ENCODE measurements at places on chromosomes 5 and 9.

DNA sequence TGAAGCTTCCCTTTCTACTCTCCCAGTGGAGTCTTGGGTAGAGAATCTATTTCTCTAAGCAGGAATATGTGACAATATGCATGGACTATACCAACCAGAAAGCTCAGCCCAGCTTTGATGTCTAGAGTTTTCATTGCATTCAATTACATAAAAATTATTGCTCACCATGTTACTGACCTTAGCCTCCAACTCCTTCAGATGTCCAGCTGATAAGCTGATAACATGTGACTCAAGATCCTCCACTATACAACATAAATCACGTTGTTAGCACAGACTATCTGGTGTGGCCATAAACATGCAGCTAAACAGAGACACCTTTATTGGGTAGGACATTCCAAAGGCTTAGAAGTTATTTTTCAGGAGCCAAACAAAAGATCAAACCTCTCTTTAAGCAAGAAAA is 1168.2 kb downstream of the CDH12 start:
- DNase-seq, result no peak

DNA sequence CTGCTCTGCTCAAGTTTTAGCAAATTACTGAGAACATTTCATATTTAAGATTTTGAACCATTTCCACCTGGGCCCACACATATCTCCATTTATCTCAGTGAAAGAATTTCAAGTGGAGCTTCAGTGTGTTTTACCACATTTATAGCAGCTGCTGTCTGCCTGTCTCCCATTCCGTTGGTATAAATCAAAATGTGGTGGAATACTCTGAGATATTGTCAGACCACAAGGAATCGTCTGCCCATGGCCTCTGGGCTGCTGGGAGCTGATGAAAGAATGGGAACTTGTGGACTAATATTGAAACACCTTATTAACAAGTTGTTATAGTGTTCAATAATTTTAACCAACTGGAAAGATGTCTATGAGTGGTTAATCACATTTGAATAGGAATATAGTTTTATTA is 33.3 kb downstream of the MAST4 start:
- no peak for DNase-seq

GRCh38 chr9:129140397-129141065 is 29.3 kb downstream of the PTPA start:
- DNase-seq, result peak; percentile 69

- DNase-seq, result peak; percentile 98
Observed at GRCh38 chr5:113489299-113489698, 1.0 kb upstream of the MCC start.

DNA sequence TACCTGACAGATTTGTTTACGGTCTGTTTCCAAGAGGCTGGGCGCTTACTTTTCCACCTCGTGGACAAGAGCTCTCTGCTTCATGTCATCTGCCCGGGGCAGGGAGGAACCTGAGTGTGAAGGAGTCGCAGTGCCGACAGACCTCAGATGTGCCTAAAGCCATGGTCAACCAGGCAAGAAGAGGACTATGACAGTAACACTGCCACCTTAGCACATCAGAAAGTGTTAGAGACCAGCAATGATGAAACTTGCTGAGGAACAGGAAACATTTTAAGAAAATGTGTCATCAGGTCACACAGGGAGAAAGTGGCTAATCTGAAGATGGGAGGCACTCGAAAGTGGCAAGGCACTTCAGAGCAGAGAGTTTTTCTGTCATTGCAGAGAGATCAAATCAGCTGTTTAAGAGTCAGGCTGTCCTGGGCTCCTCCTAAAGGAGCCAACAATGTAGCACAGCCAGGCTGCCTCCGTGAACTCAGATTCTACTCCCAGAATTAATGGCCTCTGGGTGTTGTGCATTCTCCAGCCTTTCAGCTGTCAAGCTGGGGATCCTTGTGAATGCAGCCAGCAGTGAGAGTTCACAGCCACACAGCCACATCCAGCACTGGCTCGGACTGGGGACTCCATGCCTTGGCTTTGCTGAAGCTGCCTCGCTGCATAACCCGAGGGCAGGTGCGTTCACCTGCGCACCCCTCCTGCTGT is 94.6 kb downstream of the RAPGEF1 start:
- no peak for DNase-seq

- DNase-seq, result no peak
Observed at GRCh38 chr9:108553111-108553635, 302.6 kb downstream of the ACTL7B start.

GRCh38 chr5:112647428-112647827 is 90.3 kb upstream of the APC start:
- DNase-seq, result no peak

GRCh38 chr9:114000671-114001409 is 77.3 kb downstream of the AMBP start:
- no peak for DNase-seq

GRCh38 chr5:126912616-126913200 is 117.7 kb downstream of the MARCHF3 start:
- DNase-seq, result no peak

DNA sequence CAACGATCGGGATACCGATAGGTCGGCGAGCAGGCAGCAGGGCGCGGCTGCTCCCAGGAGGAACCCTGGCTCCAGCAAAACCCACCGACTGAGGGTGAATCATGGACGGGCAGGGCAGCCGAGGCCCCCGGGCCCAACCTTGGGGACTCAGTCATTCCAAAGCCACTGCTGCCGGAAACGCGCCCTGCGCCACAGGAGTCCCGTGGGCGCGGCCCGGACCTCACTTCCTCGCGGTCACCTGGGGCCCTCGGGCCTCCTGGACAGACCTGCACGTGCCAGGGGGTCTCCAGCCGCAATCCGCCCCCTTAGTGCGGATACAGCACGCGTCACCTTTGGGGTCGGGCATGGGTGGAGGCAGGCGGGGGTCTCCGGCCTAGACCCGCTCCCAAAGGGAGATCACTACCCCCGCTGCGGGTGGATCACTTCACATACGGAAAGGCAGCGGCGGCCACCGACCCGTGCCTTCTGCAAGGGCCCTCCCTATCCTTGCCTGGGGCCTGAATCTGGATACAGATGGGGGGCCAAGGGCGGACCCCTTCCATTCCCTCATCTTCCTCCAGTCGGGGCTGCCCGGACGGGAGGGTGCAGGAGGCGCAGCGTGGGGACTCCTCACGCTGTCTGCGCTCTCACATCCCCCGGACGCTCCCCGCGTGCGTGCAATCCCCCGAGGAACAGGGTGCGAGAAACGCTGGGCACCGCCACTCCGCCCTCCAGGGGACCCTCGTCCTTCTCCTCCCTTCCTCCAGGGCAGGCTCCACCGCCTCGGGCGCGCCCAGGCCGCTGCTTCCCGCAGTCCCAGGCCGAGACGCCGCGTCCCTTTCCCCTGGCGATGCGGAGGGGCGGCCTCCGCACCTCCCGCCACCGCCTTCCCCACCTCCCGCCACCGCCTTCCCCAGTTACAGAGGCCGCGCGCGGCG is 586 bp downstream of the TXN start:
- DNase-seq, result peak; percentile 73

DNA sequence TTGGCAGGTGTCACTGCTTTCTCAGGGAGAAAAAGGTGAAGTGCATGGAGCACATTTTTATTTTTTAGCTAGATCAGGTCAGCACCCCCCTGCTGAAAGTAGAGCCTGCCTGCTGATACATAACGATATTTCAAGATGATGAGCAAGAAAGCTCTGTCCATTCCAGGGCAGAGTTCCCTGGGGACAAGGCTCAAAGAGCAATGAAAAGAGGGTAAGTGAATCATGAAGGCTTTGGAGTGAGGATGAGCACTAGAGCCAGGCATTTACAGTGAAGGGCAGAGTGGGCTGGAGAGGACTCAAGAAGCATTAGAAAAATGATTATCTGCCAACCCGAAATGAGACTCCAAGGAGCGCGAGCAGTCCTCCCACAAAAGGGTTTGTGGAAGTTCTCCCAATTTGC is 345.7 kb downstream of the TLE4 start:
- DNase-seq, result no peak

DNA sequence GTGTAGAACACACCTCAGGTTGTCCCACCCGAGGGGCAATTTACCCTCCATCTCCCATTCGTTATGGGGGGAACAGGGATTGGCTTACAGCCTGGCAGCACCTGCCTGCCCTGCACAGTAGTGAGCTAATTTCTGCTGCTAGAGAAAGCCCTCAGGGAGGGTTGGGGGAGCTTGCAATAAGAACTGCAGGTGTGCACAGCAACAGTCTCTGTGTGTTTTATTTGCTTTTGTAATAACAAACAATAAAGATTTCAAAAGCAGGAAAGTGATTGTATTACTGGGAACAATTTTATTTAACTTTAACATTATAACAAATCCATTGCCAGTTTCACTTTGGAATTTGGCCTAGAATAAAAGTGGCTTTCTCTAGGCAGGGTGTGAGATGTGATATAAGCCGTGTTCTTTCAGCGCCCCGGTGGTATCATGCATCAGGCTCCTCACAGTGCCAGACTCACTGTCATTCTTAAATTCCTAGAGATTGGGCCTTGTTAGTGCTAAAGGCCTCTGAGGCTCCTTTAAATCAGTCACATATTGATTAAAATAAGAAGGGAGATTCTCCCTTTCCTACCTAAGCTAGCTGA is 81.1 kb downstream of the RMI1 start:
- no peak for DNase-seq

GRCh38 chr9:121842612-121842978 is 191.2 kb downstream of the DAB2IP start:
- peak; percentile 57 for DNase-seq

GRCh38 chr5:83657807-83658525 is 62.7 kb downstream of the HAPLN1 start:
- DNase-seq, result no peak

- no peak for DNase-seq
Observed at GRCh38 chr5:91514400-91514799, 131.3 kb upstream of the ARRDC3 start.

- no peak for DNase-seq
Observed at GRCh38 chr9:90421786-90422185, 220.8 kb downstream of the DIRAS2 start.

- no peak for DNase-seq
Observed at GRCh38 chr5:12320331-12320730, 416.1 kb upstream of the CTNND2 start.

DNA sequence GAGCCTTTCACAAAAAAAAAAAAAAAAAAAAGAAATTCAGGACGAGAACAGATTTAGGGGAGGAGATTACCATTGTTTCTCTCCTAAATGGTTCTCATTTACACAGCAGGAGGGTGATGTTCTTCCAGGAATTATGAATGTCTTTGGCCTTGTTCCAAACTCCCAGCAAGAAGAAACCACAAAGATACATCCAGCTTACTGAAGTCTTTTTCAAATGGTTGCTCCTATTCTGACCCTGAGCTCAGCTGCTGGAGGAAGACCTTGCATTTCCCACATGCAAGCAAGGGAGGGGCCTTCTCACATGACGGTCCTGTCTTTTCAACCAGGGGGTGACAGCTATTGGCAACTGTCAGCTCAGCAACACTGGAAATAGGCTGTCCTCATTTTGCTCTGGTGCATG is 203.0 kb upstream of the VLDLR start:
- peak; percentile 80 for DNase-seq

DNA sequence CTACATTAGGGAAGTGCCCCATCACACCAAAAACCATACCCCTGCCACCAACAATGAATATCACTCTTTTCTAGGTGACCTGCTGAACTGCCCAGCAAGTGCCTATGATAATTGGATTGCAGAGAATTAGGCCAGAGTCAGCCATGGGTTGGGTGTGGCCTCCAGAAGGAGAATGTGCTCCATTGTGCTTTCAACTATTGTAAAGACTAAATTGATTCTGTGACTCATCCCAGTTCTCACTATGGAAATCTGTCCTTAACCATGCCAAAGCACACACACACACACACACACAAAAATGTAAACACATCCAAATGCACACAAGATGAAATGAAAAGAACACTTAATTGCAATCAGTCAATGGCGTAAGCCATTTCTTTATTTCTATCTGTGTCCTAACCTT is 25.7 kb downstream of the DRD1 start:
- DNase-seq, result no peak

DNA sequence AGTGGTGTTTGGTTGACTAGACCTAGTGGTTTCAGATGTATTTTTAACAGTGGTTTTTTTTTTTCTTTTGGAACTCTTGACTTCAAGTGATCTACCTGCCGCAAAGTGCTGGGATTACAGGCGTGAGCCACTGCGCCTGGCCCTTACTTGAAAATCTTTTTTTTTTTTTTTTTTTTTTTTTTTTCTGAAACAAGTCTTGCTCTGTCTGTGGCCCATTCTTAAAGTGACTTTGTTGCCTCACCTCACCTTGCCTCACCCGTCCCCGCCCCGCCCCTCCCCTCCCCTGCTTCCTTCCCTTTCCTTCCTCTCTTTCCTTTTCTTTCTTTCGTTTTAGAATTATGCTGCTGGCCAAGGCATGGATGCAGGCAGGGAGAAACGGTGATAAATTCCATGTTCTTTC is 26.0 kb downstream of the GPBP1 start:
- DNase-seq, result no peak

GRCh38 chr5:78405829-78406750 is 45.7 kb downstream of the SCAMP1 start:
- DNase-seq, result peak; percentile 34

- peak; percentile 31 for DNase-seq
Observed at GRCh38 chr5:62606878-62607277, 28.3 kb downstream of the LRRC70 start.

DNA sequence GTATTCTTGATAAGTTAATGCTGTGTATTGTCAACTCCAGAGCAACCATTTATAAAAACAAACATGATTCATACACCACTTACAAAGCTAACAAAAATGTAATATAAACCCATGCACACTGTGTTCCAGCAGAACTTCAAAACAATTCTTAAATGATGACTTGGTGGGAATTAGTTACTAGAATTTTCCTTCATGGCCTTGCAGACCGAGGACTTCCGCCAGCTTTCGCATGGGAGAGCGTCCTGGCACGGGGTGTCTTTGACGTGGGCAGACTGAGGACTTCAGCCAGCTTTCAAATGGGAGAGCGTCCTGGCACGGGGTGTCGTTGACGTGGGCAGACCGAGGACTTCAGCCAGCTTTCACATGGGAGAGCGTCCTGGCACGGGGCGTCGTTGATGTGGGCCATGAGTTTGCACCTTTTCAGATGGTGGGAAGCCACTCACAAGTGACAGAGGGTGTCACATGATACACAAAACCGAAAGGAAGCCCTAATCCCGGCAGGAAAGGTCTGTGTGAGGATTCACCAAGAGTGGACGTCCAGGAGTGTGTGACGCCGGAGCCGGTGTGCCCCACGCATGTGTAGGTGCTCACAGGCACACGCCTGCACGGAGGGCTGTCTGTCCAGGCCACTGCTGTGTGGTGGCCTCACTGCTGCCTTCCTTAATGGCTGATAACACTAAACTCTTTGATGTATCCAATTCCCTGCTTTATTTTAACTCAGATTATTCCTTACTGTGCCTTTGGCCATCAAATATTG is 211.3 kb upstream of the IRX4 start:
- peak; percentile 56 for DNase-seq

GRCh38 chr5:10552183-10553143 is 11.4 kb upstream of the ANKRD33B start:
- DNase-seq, result peak; percentile 76

- no peak for DNase-seq
Observed at GRCh38 chr5:154367101-154367500, 78.7 kb upstream of the SAP30L start.

GRCh38 chr9:26310294-26310693 is 582.3 kb downstream of the CAAP1 start:
- DNase-seq, result peak; percentile 41

All from astrocyte of the hippocampus (primary cell).